CD4-positive, alpha-beta T cell treated with Interleukin-15 for 1 hour (primary cell): ENCODE measurements at places on chromosomes 12 and 14.

DNA sequence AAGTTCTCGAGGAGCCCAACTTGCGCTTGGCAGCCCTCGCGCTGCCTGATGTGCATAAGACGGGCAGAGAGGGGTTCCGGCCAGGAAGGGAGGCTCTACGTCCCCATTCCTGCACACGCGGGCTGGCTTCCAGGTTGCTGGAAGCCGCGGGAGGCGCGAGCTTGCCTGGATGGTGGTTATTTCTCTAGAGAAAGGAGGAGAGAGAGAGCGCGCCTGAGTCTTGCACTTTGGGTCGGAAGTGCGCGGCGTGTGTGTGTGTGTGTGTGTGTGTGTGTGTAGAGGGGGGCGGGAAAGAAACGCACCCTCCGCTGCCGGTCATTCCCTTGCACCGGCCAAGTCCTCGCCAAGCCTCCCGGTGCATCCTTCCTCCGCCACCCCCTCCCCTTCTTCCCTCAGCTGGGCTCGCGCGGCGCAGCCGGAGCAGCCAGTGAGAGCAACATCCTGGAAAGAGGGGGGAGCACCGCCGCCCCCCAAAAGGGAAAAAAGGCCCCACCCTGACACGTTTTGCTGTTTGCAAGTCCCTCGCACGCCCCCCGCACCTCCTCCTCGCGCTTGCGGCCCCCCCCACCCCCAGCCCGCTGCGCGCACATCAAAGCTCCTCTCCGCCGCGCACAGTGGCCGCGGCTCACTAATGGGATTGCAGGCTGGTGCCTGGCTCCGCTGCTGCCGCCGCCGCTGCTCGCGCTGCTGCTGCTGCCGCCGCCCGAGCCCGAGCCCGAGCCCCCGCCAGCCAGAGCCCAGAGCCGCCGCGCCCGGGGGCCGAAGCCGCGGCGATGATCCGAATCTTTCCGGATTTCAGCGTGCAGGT, 4.4 kb upstream of the NPAS3 start:
- no peak for DNase-seq

DNA sequence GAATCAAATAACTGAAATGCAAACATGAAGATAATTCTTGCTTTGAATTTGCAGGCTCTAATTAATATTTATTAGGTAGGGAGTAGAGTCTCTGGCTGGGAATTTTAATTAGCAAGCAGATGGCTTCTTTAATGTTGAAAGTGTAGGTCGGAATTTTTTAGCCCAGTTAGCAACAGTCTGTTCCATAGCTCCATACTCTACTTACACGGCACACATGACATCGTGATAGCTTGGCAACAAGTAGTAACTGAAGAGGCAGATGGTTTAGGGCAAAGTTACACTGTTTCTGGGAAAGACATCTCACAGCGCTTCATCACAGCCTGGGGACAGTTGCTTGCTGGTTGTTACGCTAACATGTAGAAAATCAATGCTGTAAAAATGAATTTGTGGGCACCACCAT, 710.7 kb downstream of the GALC start:
- no peak for DNase-seq

GRCh38 chr14:33754261-33754660, 196.6 kb downstream of the EGLN3 start:
- no peak for DNase-seq

GRCh38 chr14:50947446-50947845, 3.2 kb upstream of the PYGL start:
- no peak for DNase-seq

- DNase-seq: no peak
Observed at GRCh38 chr12:57521525-57522010, 1.1 kb upstream of the MBD6 start.

DNA sequence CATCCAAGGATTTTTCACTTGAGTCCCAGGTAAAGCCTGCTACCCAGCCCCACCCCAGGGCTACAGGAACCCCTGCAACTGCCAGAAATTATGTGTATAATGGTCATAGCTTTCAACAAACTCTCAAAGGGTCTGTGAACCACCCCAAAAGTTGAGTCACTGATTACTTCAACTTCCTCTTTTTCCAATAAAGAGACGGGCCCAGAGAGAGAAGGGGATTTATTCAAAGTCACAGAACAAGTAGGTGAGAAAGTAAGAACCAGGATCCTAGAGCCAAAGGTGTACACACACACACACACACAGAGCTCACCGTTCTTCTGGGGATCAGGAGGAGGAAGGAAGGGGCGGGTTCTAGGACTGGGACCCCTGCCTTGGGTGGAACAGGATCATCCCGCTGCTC, 4.8 kb upstream of the ITPK1 start:
- DNase-seq: no peak

DNA sequence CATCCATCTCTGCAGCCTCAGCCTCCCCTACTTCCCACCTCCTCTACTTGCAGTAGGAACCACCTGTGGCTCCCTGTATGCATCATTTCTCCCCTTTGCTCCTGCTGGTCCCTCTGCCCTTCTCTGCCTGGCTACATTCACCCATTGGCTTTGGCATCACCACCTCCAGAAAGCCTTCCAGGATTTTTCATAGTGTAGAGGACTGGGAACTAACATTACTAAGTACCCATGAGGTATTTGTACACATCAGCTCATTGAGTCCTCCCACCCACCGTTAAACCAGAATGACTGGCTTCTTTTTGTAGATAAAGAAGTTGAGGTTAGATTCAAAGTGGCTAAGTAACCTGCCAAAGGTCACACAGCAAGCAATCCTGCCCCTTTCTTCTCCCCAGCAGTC, 17.1 kb downstream of the SYNE3 start:
- DNase-seq: no peak

DNA sequence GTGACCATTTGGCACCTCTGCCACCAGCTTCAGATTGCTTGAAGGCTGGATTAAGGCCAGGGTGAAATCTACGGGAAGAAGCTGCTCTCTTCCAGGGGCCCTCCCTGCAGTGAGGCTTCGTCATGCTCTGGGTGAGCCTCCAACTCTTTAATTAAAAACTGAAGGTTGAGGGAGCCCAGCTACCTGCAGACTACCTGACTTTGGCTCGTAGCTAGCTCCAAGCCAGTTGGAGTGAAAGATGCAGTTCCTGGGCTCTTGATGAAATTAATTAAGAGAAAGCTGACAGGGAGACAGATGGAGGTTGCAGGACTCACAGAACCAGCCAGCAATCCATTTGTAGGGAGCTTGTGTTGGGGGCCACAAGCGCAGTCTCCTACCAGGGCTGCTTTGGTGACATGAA, 168.5 kb upstream of the SFSWAP start:
- no peak for DNase-seq

DNA sequence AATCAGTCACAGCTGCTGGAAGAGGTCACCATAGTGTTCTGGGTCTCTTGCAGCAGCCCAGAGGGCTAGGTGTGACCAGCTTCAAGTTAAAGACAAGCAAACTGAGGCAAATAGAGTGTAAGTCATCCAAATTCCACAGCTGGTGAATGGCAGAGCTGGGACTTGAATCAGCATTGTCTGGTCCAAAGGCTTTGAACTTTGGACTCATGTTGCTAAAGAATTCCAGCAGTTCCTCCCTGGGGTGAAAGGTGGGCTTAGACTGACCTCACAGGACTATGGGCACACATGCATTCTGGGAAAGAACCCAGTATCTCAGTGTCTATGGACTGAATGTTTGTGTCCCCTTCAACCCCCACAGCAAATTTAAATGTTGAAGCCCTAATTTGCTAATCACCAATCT, 54.8 kb downstream of the TUNAR start:
- DNase-seq: no peak

- DNase-seq: peak; percentile 45
Observed at GRCh38 chr12:14723763-14724162, 27.4 kb upstream of the GUCY2C start.

DNA sequence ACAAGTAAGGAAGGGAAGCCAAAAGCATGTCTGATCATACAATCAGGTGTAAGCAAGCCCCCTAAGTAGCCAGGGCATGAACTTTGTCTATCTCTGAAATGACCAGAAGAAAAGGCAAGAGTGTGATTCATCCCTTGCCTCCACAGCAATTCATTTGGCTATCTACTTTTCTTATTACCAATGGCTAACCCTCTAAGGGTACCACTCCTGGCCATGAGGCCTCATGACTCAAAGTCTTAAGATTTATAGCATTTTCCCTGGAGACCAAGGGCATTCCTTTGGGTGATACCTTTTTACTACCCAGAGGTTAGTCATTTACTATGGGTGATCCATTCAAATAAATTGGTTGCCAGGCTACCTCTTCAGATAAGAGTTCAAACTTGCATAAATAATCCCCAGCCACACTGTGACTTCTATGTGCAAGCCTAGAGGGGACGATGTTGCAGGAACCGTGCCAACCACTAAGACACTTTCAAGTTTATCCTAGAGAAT, 1.5 kb upstream of the LGALS3 start:
- no peak for DNase-seq
